Stimulated activated CD4-positive, alpha-beta T cell treated with anti-CD3 and anti-CD28 coated beads, Interleukin-2, amount 100 ng/mL, for 48 hours (primary cell): ENCODE measurements at places on chromosomes 11 and 22.

- DNase-seq: no peak
Observed at GRCh38 chr11:1563697-1564534, 8.2 kb downstream of the DUSP8 start.

GRCh38 chr11:45212566-45213315 is 66.3 kb downstream of the PRDM11 start:
- DNase-seq: no peak

DNA sequence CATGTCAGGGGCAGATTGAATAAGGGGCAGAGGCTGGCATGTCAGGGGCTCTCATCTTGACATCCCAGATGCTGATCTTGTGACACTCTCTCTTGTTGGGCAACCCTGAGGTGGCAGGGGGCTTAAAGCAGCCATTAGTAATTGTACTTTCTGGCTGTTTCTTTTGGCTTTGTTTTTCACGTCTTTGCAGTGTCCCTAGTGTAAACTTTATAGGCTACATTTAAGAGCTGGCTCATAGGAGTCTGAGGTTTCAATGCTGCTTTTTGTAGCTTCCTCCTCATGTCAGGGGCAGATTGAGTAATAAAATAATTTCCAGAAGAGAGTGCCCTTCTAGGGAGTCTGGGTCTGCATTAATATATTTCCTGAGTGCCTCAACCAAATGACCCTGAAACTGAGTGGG is 86.1 kb downstream of the RAB38 start:
- DNase-seq: no peak

GRCh38 chr11:64934682-64935358 is 873 bp downstream of the GPHA2 start:
- no peak for DNase-seq

DNA sequence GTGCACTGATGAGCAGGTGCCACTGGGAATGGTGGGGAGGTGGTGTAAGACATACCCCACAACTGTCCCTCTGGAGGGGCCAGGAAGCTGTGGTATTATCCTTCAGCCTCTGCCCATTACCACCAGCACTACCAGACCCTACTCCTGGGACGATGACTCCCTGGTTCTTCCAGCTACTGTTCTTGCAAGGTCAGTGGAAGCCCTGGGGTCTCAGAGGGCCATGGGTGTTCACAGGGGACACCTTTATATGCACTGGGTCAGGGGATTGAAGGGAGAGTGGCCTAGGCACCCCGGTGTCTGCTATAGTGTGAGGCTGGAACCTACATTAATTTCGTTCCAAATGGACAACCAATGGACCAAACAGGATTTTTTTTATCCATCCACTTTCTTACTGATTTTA is 102.1 kb downstream of the RPS6KA4 start:
- no peak for DNase-seq
